Activated naive CD4-positive, alpha-beta T cell treated with anti-CD3 and anti-CD28 coated beads, Interleukin-2, amount 50 U/mL, for 16 hours (primary cell): ENCODE measurements at places on chromosomes 4 and X.

DNA sequence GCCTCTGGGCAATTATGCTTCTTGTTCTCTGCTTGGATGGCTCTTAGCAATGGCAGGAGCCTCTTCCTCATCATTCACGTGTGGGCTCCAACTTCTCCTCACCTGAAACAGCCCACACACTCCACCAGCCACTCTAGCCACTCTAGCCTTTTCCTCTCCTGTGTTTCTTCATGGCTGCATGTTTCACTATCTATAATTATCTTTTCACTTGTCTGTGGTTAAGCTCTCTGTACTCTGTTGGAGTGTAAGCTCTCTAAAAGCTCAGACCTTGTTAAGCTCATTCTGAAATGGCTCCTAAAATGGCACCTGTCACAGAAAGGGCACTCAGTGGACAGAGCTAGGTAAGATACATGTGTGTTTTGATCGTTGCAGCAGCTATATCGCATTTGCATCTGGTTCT is 80.0 kb downstream of the SH3KBP1 start:
- DNase-seq: no peak

GRCh38 chr4:2830632-2831610 is 12.7 kb upstream of the ADD1 start:
- peak; percentile 3 for DNase-seq

GRCh38 chr4:160825644-160826338 is 1338.0 kb downstream of the FSTL5 start:
- DNase-seq: no peak

DNA sequence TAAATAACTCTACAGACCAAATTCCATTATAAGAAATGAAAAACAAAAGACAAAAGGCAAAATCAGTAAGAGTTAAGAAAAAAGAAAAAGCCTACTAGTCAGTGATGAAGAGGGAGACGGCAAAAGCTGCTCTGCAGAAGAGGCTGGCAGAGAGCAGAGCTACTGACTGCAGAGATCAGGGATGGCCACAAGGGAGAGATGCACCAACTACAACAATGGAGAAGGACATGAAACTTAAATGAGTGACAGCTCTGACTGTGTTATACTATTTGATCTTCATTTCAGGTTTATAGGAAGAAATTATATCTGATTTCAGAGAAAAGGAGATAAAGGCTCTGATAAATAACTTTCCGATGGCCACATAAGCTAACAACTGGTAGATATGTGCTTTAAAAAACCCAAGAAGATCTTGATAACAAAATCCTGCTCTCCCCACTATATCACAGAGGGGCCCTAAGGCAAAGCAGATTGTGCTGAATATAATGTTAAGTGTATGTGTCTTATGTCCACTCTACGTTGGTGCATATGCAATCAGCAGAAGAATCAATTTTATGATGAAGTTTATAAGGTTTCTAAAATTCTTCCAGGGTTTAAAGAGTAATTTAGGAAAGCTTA is 58.4 kb upstream of the COX18 start:
- DNase-seq: no peak

- DNase-seq: no peak
Observed at GRCh38 chr4:73608689-73609594, 11.3 kb downstream of the RASSF6 start.

DNA sequence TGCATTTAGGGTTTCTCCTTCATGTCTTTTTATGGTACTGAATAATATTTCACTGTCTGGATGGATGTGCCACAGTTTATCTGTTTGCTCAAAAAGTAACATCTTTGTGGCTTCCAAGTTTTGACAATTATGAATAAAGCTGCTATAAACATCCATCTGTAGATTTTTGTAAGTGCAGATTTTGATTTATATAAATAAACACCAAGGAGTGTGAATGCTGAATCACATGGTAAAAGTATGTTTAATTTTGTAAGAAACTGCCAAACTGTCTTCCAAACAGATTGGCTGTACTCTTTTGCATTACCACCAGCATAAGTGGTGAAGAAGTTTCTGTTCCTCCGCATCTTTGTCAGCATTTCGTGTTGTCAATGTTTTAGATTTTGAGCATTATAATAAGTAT is 158.7 kb upstream of the GIMD1 start:
- DNase-seq: no peak

- DNase-seq: no peak
Observed at GRCh38 chr4:156885374-156885773, 86.2 kb downstream of the PDGFC start.

DNA sequence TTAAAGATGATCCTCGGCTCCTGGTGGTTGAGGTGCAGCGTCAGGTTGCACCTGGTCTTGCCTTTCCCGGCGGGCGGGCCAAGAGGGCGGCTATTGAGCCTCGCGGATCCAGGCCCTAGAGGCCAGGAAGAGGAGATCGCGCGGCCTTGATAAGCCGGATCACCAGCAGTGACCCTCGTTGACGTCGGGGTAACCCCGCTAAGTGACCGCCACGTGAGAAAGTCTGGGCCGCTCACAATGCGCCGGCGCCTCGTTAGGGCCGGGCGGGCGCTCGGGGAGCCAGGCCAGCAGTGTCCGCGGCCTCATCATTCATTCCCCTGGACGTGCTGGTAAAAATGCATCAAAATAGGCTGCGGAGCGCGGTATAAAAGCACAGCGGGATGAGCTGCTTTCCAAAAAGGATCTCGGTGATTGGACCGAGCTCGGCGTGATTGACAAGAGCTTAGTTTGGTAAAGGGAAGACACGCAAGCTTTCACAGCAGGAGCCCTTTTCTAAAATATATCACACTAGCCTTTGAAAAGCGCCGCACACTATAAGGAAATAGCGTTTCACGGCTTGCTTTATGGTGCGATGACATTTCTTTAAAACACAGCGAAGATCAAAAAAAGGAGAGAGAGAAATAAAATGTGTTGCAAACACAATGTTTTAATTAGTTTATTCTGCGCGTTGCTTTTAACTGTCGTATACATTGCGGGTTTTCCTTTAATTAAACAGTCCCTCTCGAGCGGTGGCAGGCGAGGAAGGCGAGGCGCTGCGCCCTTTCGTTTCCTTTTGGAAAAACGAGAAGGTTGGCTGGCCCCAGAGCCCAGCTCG is 15.9 kb upstream of the ZIC3 start:
- DNase-seq: no peak

- DNase-seq: no peak
Observed at GRCh38 chrX:48533165-48533564, 6.3 kb upstream of the TBC1D25 start.

- DNase-seq: no peak
Observed at GRCh38 chr4:138901177-138901576, 114.4 kb upstream of the NOCT start.

- no peak for DNase-seq
Observed at GRCh38 chrX:152641996-152642395, 4.3 kb downstream of the GABRQ start.

GRCh38 chrX:32893751-32894150 is 317.6 kb downstream of the DMD start:
- no peak for DNase-seq

GRCh38 chr4:58962424-58962823 is 1852.2 kb upstream of the IGFBP7 start:
- no peak for DNase-seq

GRCh38 chrX:9576059-9576458 is 111.2 kb downstream of the TBL1X start:
- no peak for DNase-seq

DNA sequence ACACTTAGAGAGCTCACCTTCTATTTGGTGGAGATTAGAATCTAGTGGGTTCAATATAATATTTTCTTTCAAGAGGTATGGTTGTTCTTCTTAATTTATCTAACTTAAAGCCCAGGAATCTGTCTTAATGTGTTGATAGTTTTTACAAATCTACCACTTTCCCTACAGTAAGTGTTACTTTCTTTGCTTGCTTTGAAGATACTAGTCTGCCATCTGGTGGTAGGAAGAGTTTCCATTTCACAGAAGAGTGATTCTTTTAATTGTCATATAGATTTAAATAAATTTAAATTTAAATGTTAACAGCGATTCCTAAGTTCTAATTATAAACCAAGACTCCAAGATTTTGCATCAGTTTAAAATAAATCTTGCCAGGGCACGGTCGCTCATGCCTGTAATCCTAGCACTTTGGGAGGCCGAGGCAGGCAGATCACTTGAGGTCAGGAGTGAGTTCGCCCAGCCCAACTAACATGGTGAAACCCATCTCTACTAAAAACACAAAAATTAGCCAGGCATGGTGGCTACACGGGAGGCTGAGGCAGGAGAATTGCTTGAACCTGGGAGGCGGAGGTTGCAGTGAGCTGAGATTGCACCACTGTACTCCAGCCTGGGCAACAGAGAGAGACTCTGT is 43.5 kb downstream of the NUDT9 start:
- DNase-seq: no peak

- no peak for DNase-seq
Observed at GRCh38 chr4:37517326-37517725, 168.8 kb downstream of the RELL1 start.

DNA sequence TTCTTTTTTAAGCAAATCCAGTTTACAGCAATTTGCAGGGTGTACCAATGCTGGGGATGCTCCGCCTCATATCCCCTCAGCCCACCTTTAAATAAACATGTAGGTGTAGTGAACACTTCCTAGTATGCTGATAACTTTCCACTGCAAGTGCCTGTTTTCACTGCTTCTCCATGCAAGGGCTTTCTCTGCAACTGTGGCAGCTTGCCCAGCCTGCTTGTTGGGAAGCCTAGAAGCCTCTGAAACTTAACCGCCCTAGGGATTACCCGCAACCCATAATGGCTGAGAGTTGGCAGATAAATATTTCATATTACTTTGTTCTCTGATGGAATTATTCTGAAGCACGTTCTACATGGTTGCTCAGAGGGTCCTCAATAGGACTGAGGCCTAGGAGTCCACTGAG is 253.7 kb upstream of the DDX53 start:
- DNase-seq: no peak

DNA sequence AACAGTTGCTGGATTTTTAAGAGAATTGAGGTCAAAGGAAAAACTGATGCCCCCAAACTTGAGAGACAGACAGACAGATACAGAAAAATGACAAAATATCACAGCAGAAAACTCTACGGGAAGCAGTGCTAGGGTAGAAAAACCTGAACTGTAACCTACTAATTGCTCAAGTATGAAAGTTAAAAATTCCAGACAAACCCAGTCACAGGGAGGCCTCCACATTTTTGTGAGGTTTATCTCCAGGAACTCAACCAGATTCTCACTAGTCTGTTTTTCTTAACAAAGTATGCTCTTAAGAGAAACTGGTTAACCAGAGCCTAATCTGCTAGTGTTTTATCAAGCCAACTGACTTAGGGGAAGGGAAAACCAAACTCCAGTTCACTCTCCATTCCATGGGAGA is 19.9 kb upstream of the PPP3CA start:
- no peak for DNase-seq

- DNase-seq: no peak
Observed at GRCh38 chr4:139528377-139529005, 27.5 kb downstream of the SETD7 start.

- no peak for DNase-seq
Observed at GRCh38 chr4:91471280-91471679, 832.5 kb upstream of the GRID2 start.

- no peak for DNase-seq
Observed at GRCh38 chr4:177484613-177485021, 42.4 kb upstream of the AGA start.

DNA sequence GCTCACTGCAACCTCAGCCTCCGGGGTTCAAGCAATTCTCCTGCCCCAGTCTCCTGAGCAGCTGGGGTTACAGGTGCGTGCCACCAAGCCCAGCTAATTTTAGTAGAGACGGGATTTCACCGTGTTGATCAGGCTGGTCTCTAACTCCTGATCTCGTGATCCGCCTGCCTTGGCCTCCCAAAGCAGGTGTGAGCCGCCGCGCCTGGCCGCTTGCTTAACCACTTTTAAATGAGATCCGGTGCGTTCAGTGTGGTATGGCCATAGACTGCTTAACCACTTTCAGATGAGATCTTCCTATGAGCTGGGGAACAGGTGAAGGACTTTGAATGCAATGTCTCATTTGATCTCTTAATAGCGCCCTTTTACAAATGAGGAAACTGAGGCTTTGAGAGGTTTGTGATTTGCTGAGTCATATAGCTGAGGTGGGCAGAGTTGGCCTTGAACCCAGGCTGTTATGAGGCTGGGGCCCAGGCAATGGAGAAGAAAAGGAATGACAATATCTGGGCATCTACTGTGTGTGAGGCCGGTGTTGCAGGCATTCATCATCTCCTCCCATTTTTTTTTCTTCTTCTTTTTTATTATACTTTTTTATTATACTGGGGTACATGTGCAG is 41.9 kb upstream of the NSG1 start:
- no peak for DNase-seq

DNA sequence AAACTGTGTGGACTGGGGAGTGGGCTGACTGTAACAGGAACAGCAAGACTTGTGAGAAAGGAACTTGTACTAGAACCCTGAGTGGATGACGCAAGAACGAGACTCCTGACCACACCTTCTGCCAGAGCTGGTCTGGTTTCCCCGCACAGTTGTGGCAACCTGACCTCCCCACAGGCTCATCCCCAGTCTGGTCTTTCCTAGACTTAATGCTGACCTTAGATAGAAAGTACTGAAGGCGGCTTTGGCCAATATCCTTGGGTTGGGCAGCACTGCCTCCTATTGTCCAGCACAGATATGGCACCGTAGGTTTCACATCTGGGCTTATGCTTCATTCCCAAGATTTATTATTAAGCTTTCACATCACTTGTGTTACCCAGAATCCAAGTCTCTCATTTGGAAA is 137.8 kb upstream of the FRG1 start:
- DNase-seq: no peak

DNA sequence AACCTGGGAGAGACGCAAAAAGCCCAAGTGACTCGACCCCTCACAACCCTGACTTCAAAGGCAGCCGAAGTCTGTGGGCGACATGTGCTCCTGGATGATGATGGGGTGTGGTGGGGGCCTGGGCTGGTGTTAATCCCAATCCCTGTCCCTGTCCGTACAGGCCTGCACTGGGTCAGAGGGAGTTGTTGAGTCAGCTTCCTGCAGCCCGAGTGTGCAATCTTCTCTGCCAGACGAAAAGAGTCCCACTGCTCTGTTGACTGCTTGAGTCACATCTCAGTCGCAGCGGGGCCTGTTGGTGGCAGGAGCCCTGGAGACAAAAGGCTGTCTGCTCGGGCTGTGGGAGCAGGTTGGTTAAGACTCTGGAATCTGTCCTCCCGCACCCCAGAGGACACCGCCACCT is 10.3 kb downstream of the FAM3A start:
- DNase-seq: no peak

DNA sequence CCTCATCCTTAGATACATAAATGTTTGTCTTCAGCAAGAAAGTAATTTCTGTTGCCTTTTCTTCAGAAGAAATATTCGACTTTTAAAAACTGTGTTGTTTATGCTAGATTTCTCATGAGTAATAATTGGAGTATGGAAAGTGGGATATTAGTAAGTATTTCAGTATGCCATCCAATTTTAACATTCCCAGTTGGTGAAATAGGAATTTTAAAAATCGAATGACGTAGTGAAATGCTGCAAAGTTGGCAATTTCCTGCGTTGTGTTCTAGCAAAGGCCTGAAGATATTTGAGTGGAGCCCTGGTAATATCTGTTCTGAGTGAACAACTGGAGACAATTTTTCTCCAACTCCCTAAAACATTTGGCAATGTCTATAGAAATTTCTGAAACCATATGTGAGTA is 190.1 kb downstream of the ZNF330 start:
- no peak for DNase-seq
